ENCODE measurements at places on chromosomes 5 and 9.

DNA sequence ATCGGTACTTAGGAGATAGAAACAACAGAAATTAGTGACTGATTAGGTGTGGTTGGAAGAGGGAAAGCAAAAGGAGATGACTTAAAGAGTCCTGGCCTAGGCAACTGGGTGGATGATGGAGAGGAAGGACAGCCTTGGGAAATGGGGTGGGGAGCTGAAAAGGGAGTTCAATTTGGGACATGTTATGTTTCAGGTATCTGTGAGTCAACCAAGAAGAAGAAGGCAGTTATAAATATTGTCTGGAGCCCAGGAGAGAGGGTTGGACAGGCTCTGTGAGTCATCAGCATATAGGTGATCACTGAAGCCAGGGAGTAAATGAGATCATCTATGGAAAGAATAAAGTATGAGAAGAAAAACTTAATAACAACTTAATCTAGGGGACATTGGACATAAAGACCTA lies 357.7 kb downstream of the NPR3 start:
- no peak for DNase-seq

- DNase-seq: no peak
Observed at GRCh38 chr9:133861692-133862091, 123.5 kb upstream of the SARDH start.

DNA sequence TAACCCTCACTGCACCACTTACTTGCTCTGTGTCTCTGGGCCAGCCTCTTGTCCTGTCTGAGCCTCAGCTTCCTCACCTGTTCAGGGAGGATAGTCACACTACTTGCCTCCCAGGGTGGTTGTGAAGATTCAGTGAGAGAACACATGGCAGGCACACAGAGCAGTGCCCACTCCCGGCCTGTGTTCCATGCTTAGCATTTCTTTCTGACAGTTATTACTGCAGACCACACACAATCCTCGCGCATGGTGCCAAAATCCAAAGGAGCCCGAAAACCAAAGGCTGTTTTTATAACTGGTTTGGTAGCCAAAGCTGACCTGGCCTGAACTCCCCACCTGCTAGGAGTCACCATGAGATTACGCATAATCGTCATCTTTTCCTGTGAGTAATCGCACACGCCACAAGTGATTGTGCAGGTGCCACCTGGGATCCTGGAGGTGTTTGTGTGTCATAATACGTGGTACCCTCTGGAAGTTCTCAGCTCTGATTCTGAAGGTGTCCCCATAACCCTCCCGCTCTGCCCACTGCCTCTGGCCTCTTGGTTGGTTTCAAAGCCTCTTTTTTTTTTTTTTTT lies 84.6 kb upstream of the FBXW11 start:
- no peak for DNase-seq

GRCh38 chr5:38613992-38614836 lies 57.8 kb upstream of the LIFR start:
- no peak for DNase-seq

- DNase-seq: no peak
Observed at GRCh38 chr5:73442231-73442811, 6.3 kb downstream of the FOXD1 start.

GRCh38 chr5:98111686-98112085 lies 661.8 kb upstream of the RGMB start:
- DNase-seq: no peak

- DNase-seq: no peak
Observed at GRCh38 chr5:96957254-96958049, 21.6 kb downstream of the LNPEP start.

DNA sequence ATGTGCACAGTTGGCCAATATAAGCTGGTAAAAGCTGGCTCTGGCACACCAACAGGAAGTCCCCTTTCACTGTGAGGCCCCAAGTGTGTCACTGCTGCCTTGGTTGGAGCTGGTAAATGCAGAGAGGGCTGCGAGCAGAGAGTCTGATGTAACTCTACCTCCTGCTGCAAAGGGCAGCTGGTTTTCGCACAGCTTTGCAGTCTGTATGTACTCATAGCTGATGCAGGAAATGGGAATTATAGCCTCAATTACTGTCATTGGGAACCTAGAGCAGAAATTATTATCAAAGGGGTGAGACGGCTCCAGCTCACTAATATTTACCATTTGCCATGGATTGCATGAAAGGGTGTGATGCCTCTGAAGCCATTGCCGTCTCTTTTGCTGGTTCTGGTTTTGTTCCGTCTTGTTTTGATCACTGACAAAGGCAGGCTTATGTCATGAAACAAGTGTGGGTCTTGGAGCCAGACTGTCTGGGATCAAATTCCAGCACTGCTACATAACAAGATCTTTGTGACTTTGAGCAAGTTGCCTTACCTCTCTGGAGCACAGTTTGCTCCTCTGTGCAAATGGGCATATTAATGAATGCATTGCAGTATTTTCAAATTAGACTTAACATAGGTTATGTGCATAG lies 124.3 kb upstream of the SLC25A48 start:
- DNase-seq: peak; percentile 6

- DNase-seq: no peak
Observed at GRCh38 chr5:171965745-171966144, 40.7 kb downstream of the FBXW11 start.

- DNase-seq: no peak
Observed at GRCh38 chr9:127706836-127707241, at the start of gene CFAP157. CFAP157 (plus strand) TSS chr9:127706988; CDS start chr9:127707032, 44 bp downstream.

Measured in AG10803 (cell line).